ENCODE measurements at places on chromosomes 2 and 18.

DNA sequence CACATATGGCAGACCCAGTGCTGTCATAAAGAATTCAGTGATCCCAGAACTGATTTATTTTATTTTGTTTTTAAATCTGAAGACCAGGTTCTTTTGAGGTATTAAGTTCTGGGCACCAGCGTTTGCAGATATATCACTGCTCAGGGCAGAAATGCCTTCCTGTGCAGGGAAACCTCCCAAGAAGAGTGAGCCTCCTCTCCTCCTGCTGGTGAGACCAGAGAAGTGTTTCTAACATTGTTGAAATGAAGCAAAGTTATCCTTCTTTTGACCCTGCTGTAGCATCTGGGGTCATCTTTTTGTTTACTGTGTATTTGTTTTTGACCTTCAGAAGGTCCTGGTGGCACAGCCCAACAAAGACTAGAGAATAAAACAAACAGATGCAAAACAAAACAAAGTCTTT, 94.0 kb downstream of the AQP4 start:
- no peak for DNase-seq

- no peak for DNase-seq
Measured at GRCh38 chr2:128003463-128003862, 24.4 kb downstream of the SAP130 start.

DNA sequence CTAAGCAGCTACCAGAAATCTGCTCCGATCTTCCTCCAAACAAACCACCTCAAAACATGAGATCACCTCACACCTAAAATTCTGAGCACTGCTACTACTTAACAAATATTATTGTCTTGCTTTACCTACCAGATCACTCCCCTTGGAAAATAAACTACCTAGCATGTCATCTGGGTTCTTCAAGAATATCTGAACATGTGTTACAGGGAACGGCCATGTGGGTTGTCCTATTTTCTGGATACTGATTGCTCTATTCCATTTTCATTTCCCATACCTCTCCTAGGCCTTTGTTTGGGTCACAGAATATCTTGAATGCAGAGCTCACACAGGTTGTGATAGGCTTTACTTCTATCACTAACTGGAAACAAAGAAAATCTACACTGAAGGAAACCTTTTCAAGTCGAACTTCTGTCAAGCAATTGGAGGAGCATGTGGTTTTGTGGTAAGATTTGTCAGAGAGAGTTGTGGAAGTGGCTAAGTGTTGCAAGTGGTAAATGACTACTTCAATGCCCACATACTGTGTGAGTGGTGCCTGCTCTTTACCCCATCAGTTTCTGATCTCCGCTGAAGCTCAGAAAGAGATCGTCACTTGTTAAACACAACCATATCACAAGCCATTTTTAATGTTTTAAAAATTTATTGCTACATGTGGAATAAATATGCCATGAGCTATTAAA, 739.1 kb upstream of the ZEB2 start:
- no peak for DNase-seq

- DNase-seq, result no peak
Measured at GRCh38 chr18:12258719-12259705, 4.9 kb downstream of the CIDEA start.

GRCh38 chr2:74714691-74715080, 60.6 kb downstream of the SEMA4F start:
- DNase-seq, result no peak

DNA sequence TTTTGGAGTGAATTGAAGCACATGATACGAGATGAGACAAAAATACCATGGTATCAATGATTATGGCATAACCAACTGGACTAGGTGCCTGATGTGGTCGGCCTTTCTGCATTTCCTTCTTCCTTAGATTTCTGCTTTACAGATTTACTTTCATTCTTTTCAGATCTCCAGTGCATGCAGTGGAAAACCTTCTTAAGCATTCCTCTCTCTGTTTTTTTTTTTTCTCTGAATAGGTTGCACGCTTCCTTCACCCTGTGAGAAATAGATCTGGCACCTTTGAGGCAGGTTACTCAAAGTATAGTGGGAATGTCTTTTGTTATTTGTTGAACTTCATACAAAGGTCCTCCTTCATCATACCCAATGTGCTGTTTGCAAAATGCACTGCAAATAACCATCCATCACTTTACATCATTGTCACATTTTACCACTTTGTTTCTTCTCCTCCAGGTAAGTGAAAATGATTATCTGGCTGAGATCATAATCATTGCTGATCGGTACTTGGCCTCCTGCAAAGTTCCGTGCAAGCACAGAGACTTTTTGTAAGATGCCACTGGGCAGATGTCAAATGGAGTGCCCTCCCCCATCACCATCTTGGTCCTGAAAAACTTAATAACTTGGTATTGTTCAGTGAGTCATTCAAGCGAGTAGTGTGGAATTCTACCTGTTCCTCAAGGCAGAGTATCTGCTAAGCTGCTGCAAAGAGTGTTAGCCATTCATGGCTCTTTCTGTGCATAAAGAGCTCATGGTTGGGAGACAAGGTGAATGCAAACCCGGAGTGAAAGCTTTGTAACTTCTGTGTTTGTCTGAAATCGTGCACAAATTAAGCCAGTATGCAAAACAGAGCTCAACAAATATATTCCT, 30.0 kb upstream of the KLHL14 start:
- DNase-seq, result no peak

DNA sequence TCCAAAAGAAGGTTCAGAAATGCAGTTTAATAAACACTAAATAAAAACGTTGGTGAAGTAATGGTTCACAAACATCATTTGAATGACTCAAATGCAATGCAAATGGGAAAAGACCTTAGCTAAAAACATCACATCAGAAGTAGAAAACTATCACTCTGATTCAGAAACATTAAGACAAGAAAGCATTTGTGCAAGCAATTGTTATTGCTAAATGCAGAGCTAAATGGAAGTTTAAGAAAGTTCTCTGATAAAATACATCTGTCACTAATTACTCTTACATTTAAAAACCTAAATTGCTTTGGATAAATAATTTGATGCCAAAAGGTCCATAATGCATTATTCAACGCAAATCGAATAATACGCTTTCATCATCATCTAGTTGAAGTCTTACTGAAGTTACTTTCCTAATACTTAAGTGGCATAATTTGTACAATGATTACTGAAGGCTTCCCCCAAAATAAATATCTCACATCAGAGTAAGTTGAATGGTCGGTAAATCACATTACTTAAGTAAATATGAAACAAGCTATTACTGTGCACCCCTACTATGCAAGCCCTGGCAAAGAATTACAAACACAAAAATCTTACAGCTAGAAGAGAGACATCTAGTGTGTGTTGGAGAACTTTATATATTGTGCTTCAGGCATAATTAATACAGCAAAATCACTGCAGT, 105.7 kb upstream of the KCTD1 start:
- no peak for DNase-seq

DNA sequence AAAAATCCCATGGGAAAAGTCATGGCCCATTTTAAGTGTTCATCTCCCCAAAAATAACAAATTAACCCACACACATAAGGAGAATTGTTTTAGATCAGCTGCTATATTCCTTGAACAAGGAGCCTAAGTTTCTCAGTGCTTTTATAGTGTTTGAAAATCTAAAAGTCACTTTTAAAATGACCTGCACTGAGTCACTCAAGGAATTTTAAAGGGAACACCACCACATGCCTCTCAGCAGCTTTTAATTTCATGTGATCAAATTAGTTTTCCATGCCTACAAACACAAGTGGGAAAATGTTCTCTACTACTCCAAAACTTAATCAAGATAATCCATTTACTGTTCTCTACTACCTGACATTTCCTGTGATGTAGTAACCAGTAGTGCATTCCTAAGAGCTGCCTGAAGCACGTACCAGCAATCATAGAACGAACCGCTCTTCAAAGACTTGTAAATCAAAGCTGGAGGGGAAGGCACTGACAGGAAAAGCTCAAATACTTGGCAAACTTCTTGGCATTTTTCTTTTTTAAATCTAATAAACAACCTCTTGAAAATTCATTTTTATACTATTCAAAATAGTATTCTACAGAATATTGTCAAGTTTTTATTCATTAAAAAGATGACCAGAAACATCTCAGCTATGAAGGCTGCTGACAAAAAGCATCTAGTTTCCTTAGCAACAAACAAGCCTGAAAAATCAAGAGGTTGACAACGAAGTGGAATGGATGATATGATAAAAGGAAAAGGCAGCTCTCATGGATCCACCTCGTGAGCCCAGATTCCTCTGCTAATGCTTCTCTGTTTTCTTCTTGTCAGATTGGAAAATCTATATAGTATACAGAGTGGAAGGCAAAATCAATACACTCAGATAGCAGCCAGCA, 37.2 kb downstream of the LRPPRC start:
- no peak for DNase-seq

- DNase-seq, result no peak
Measured at GRCh38 chr2:161990741-161991140, 83.3 kb downstream of the DPP4 start.

DNA sequence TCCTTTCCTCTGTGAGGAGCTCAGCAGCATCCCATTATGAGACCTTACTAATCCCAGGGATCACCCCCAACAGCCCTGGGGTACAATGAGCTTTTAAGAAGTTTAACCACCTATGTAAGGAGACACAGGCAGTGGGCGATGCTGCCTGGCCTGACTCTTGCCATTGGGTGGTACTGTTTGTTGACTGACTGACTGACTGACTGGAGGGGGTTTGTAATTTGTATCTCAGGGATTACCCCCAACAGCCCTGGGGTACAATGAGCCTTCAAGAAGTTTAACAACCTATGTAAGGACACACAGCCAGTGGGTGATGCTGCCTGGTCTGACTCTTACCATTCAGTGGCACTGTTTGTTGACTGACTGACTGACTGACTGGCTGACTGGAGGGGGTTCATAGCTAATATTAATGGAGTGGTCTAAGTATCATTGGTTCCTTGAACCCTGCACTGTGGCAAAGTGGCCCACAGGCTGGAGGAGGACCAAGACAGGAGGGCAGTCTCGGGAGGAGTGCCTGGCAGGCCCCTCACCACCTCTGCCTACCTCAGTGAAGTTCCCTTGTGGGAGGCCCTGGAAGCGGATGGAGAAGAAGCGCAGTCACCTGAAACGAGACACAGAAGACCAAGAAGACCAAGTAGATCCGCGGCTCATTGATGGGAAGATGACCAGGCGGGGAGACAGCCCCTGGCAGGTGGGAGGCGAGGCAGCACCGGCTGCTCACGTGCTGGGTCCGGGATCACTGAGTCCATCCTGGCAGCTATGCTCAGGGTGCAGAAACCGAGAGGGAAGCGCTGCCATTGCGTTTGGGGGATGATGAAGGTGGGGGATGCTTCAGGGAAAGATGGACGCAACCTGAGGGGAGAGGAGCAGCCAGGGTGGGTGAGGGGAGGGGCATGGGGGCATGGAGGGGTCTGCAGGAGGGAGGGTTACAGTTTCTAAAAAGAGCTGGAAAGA, 7.6 kb downstream of the PROC start:
- DNase-seq, result no peak

- DNase-seq, result no peak
Measured at GRCh38 chr2:58731488-58731869, 490.4 kb upstream of the FANCL start.

- no peak for DNase-seq
Measured at GRCh38 chr2:117523711-117524238, 290.7 kb upstream of the DDX18 start.

GRCh38 chr18:3682061-3682460, 232.1 kb downstream of the TGIF1 start:
- no peak for DNase-seq

- no peak for DNase-seq
Measured at GRCh38 chr2:233091595-233092375, 31.6 kb downstream of the INPP5D start.

DNA sequence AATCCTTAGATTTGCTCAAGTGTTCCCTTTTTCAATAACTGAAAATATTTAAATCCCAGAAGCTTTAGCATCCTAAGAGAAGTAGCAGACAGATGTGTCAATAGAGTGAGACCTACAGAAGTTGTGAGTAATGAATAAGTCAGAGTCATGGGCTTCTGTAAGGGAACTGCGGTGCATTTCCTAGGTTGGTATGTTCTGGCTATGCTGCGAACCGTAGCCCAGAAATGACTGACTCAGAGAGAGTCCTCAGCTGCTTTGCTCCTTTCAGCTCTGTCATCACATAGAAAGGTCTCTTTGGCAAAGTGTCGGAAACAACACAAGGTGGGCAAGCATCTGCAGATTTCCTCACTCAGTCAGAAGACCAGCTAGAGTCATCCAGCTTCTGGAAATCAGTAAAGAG, 297.1 kb downstream of the ARHGAP15 start:
- no peak for DNase-seq

GRCh38 chr2:6184532-6185292, 492.5 kb downstream of the SOX11 start:
- no peak for DNase-seq

DNA sequence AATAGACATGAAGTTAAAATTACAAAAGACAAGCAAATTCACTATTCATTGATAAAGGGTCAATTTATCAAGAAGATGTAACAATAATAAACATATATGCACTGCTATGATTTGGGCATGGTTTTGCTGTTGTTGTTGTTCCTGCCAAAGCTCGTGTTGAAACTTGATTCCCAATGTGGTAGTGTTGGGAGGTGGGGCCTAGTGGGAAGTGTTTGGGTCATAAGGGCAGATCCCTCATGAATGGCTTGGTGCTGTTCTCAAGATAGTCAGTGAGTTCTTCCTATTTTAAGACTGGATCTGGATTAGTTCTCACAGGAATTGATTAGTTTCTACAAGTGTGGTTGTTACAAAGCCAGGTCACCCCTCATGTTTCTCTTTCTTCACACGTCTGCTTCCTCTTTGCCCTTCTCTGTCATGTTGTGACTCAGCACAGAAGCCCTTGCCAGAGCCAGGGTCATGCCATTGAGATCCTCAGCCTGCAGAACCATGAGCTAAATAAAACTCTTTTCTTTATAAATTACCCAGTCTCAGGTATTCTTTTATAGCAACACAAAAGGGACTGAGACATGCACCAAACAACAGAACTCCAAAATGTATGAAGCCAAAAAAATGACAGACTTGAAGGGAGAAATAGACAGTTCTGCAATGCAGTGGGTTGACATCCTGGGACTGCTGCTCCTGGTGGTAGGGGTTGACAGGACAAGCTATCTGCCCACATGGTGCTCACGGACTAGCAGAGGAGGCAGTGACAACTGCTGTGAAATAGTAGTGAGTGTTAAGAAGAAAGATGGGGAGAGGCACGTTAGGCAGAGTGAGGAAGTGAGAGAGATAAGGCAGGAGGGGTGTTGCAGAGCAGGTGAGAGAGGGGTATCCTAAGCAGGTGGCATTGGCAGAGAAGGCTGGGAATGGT, 18.6 kb upstream of the SKA1 start:
- no peak for DNase-seq

Data from activated CD4-positive, alpha-beta T cell treated with anti-CD3 and anti-CD28 coated beads for 24 hours (primary cell).